WERI-Rb-1 (cell line): ENCODE measurements at places on chromosomes 12 and 14.

DNA sequence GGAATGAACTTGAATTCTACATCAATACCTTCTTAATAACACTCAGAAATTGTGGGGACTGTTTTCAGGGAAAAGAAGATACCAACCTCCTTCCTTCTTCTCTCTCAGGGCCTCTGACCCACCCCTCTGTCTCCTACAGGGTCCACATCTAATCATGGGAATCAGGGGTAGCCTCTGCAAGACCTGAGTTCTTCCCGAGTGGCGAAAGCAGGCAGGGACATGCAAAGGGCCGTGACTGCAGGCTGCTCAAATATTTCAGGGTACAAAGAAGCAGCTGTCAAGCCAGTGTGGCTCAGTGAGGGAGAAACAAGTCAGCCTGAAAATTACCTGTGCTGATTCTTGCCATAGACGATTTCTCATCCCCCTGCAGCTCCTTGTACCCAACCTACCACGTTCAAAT is 123.1 kb upstream of the PARP11 start:
- no peak for DNase-seq

DNA sequence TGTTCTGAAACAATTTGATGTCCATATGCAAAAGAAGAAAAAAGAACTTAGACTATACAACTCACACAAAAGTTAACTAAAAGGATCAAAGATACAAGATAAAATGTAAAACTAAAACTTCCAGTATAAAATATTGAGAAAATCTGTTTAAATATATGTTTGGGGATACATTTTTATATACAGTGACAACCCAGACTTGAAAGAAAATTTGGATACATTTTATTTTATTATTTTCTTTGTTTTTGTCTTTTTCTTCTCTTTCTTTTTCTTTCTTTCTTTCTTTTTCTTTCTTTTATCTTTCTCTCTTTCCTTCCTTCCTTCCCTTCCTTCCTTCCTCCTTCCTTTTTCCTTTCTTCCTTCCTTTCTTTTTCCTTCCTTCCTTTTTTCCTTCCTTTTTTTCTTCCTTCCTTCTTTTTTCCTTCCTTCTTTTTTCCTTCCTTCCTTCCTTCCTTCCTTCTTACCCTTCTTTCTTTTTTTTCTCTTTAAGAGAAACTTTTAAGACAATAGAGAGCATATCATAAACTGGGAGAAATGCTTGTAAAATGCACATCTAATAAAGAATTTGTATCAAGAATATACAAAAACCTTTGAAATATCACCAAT is 954.5 kb upstream of the LRFN5 start:
- no peak for DNase-seq

GRCh38 chr14:30291216-30291615 is 267.7 kb upstream of the G2E3 start:
- DNase-seq = no peak

GRCh38 chr14:73797543-73798265 is 53.9 kb upstream of the PTGR2 start:
- no peak for DNase-seq

DNA sequence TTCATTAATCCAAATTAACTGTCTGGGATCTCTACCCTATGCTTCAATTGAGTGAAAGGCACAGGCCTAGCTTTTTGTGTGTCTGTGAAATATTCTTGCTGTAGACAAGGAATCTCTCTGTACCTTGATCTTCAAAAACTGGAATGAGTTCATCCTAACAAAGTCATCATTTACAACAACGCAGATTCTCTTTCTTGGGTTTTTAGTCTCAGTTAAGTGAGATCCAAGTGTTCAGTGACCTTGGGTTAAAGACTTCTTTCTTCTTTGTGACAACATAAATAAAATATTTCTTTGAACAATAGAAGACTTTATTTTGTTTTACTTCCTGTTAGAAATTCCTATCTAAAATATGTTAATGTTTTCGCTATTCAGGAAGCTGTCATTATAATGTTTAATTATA is 192.2 kb upstream of the LMNTD1 start:
- DNase-seq = no peak

DNA sequence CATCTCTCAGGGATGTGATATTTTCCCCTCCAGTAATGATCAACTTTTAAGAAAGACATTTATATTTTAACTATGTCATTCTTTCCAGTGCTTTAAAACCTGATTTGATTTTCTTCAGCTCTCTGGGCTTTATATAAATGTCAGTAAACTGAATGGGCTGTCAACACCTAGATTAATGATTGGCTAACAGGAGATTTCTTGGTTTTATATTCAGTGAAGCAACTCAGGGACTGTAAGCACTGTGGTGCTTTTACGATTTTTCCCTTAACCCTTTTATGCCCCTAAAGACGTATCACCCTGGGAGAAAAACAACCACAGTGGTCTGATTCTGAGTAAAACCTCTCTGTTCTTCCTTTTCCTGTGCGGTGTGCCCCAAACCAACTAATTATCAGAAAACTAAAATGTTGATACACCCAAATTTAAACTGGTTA is 38.0 kb downstream of the PTGER2 start:
- DNase-seq = no peak

- DNase-seq = no peak
Measured at GRCh38 chr12:121112496-121112895, 20.2 kb upstream of the P2RX7 start.

DNA sequence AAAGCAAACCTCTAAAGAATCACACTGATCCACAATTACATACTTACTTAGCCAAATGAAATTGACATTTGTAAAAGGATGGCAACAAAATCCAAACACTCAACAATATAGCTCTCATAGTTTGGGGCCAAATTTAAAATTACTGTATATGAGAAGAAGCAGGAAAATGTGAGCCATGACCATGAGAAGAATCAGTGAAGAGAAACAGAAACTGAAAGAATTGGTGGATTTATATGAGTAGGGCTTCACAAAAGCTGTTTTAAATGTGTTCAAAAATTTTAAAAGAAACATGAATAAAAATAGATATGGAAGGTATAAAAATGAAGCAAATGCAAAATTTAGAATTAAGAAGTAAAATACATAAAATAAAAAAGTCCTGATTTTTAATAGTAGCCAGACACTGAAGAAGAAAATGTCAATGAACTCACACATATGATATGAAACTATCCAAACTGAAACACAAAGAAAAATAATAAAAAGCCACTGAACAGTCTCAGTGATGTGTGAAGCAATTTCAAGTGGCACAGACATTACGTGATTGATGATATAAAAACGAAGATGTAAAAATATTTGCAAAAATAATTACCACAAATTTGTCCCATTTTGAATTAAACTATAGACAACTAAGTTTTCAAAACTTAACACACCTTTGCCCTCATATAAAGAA is 87.9 kb upstream of the MDGA2 start:
- no peak for DNase-seq

DNA sequence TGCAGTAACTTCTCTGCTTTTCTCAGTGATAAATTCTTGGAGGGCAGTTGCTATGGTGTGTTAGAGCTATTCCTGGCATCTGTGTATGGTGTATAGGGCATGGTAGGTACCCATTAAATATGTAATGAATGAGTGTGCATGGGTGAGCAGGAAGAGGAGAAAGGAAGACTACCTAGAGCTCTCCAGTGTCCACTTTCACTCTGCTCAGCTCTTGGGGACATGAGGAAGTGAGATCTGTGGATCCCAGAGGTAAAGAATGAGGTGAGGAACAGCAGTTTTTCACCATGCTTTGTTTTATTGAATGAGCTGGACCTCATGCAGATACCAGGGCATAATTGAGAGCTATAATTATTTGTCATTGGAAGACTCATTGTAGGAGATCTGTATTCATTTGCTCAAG is 444.8 kb upstream of the RGS6 start:
- DNase-seq = no peak

GRCh38 chr12:52878507-52879393 is 26.1 kb downstream of the KRT8 start:
- DNase-seq = no peak

DNA sequence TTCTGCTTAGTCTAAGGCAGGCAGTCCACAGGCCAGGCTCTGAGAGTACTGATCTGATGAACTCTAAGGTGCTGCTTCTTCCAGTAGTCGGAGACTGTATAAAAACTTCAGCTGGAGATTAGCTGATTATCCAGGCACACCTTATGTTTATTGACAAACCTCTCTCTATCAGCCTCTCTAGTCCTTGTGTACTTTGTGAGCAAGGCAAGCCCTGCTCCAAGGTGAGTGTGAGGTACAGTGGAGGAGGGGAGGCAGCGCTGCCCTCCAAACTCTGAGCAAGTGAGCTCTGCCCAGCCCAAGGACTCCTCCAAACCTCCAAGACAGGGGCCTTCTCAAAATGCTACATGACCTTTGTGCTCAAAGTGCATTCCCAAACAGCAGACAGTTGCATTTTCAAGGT is 95.9 kb upstream of the CDKN3 start:
- DNase-seq = no peak

- DNase-seq = no peak
Measured at GRCh38 chr12:52231305-52232202, 1.5 kb upstream of the KRT7 start.

DNA sequence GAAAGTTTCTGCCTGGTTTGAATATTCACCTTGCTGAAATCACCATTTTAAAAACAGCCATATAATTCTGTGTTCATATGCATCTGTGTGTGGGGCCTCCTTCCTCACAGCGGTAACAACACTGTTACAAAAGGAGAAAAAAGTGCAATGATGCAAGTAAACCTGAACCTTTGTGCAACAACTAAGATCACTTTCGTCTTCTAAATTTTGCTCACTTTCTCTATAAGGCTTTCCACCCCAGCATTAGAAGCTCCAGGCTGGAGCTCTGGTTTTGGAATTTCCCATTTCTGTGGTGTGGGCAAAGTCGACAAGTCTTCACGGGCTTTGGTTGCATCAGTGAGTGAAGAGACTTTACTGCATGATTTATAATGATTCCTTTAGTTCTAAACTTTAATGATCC is 18.4 kb downstream of the FGD6 start:
- no peak for DNase-seq

- DNase-seq = no peak
Measured at GRCh38 chr12:114690267-114691135, 6.5 kb upstream of the TBX3 start.

DNA sequence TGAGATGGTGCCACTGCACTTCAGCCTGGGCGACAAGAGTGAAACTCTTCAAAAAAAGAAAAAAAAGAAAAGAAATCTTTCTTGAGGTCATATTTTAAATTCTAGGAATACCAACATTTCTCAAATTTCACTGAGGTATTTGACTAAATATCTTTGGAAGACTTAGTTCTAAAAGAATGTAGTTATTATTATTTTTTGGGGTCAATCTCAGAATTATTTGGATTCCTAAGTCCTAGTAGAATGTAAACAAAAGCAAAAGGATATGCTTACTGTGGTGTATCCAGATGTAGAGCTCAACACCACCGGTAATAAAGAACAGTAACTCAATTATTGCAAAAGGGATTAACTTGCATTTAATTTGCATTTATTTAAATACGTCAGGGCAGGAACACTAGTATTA is 25.0 kb downstream of the PRICKLE1 start:
- no peak for DNase-seq

DNA sequence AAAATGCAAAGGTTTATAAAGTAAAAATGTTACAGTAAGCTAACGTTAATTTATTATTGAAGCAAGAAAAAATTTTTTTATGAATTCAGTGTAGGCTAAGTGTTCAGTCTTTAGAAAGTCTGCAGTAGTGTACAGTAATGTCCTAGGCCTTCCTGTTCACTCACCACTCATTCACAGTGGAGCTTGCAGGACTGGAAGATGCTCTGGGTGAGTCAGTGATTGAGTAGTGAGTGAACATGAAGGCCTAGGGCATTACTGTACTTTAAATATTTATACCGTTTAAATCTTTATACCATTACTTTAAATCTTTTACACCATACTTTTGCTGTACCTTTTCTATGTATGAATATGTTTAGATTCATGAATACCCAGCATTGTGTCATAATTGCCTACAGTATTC is 120.3 kb upstream of the SLC38A4 start:
- no peak for DNase-seq

DNA sequence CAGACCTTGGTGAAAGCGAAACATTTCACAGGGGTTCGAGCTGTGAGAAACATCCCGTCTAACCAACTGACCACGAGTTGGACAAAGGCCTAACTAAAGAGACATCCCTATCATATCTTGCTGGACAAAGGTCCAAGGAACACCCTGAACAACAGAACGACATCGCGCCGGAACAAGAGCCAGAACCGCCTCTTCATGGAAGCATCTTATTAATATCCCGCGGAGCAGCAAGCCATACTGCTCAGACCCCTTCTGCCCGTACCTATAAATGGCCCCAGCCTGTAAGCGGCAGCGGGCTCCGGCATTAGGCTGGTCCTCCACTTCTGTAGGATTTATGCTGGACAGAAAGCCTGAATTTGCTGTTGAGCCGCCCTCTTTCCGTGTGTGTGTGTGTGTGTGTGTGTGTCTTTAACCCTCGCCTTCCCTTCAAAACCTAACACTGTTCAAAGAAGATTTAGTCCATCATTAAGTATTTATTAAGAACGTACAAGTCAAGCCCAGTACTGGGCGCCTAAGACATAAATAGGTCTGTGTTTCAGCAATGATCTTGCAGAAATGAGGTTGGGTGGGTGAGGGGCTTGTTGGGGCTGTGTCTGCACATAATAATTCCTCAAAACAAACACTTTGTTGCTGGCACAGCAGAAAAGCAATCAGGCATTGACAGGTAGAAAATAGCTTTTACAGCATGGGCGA is 1.9 kb downstream of the SLC6A15 start:
- peak; percentile 62 for DNase-seq

GRCh38 chr14:54877015-54877702 is 25.5 kb downstream of the GCH1 start:
- DNase-seq = no peak

- no peak for DNase-seq
Measured at GRCh38 chr12:122517877-122518276, 8.9 kb downstream of the RSRC2 start.

DNA sequence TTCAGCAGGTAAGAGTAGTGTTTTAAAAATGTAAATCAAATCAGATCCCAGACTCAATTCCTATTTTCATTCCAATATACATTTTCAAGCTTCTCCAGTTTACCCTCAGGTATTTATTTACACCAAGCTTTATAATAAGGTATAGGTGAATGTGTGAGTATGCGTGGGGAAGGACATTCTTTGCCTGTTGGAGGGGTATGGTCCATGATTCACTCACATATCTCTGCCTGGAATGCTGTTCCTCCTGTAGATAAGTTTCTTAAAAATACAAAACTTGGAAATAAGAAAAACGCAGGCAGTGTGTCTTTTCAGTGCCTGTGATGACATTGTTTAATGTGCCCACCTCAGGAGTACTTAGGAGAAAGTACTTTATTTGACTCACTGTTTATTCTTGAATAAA is 118.6 kb downstream of the CCDC91 start:
- no peak for DNase-seq
